ENCODE measurements at places on chromosomes 2 and 18.

DNA sequence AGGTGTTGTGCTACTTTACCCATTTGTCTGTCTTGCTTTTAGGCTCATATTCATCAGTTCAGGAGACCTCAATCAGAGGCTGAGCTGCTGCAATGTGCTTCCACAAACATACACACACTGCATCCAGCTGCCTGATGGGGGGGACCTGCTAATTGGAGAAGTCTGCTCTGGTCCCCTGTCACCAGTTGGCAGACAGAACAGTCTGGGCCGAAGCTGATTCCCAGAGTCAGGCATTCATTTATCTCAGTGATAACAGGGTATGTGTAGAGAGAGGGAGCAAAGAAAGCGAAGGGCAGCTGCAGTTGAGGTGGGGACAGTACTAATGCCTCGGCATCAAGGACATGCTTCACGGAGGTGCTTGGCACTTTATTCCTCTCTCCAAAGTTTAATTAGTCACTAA, 584.3 kb upstream of the PIK3C3 start:
- DNase-seq = no peak

GRCh38 chr2:36507408-36507812, 90.6 kb downstream of the FEZ2 start:
- DNase-seq = peak; percentile 23

DNA sequence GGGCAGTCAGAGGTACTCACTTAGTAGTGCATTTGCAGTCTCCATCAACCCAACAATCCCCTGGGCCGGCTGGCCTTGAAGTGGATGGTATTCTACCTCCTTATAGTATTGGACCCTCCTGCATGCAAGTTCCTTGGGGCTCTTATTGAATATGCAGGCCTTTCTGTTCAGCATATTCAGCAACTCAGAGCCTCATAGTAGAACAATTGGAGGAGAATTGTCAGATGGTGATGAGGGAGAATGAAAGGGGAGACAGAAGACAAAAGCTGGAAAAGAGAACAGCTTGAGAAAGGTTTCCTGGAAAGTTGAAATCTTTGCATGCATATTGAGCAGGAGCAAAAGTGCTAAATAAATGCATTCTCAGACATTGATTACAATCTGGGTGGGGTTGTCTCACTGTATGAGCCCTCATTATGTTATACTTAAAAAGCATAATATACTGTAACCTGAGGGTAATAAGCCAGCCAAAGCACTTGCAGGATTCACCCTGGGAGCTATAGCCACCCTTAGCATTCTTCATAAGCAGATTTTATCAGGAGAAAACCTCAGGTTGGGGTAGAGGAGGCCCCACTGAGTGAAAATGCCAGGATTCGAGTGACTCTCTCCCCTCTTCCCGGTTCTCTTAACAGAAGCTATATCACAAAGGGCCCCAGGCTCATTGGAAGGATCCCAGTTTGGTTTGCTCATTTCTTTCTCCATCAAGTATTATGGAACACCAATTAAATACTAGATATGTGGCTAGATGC, 178.1 kb downstream of the MSH2 start:
- DNase-seq = no peak

GRCh38 chr2:36672199-36672598, 24.3 kb upstream of the VIT start:
- no peak for DNase-seq

GRCh38 chr2:197296835-197297234, 13.7 kb downstream of the ANKRD44 start:
- no peak for DNase-seq

- no peak for DNase-seq
Measured at GRCh38 chr18:74113711-74114110, 33.9 kb downstream of the FBXO15 start.

DNA sequence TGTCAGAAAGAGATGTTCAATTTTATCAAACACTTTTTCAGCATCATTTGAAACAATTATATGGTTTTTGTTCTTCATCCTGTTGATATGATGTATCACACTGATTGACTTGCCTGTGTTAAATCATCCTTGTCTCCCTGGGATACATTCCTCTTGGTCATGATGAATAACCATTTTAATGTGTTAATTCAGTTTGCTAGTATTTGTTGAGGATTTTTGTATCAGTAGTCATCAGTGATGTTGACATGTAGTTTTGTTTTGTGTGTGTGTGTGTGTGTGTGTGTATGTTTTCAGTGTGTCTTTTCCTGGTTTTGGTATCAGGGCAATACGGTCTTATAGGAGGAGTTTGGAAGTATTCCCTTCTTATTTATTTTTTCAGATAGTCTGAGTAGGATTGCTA, 325.4 kb downstream of the ZNF804A start:
- DNase-seq = no peak

- no peak for DNase-seq
Measured at GRCh38 chr2:6452702-6453481, 412.8 kb downstream of the CMPK2 start.

GRCh38 chr2:128745946-128746345, 427.3 kb upstream of the HS6ST1 start:
- no peak for DNase-seq

- DNase-seq = no peak
Measured at GRCh38 chr2:10665833-10666232, 23.9 kb downstream of the NOL10 start.

DNA sequence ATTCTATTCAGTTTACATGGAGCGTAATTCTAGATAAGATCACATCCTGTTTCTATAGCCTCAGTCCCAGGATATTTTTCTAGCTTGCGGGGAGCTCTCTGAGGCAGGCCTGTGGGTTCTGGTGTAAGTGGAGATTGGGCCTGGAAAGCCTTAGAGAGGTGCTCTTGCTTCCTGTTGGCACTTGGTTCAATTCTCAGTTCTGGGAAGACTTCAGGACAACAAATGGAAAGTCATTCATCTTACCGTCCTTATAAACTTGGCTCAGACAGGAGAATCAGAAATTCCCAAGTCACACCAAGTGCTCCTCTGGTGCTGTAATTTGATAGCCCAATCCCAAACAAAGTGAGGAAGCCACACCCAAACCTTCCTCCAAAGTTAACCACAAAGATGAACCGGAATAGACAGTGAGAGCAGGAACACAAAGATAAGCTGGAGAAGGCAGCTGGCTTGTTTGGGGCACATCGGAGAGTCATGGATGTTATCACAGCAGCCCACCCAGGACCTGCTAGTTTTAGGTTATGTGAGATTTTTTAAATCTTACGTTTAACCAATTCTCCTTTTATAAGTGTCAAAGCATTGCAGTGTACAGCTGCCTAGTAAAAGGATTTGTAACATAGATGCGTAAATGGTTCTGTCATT, 144.3 kb upstream of the MAP3K20 start:
- DNase-seq = no peak

DNA sequence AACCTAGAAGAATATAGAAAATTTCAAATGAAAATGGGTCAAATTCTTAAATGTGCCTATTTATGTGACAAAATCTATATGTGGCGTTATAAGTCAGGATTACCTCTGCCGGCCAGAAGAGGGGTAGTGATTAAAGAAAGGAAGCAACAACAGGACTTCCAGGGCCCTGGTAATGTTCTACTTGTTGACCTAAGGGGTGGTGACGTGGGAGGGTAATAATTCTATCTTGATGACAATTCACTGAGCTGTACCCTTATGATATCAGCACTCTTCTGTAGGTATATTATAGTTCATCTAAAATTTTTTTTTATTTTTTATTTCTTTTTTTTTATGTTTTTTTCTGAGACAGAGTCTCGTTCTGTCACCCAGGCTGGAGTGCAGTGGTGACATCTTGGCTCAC, 87.9 kb downstream of the STRN start:
- DNase-seq = no peak

- DNase-seq = no peak
Measured at GRCh38 chr2:65061910-65062339, 5.7 kb downstream of the CEP68 start.

- DNase-seq = no peak
Measured at GRCh38 chr2:219243291-219243761, 1.9 kb downstream of the GLB1L start.

GRCh38 chr18:75276818-75277609, 66.4 kb downstream of the TSHZ1 start:
- DNase-seq = no peak

GRCh38 chr2:9228088-9228751, 21.6 kb downstream of the ASAP2 start:
- DNase-seq = no peak

GRCh38 chr2:158996378-158996993, 28.0 kb downstream of the TANC1 start:
- DNase-seq = no peak

DNA sequence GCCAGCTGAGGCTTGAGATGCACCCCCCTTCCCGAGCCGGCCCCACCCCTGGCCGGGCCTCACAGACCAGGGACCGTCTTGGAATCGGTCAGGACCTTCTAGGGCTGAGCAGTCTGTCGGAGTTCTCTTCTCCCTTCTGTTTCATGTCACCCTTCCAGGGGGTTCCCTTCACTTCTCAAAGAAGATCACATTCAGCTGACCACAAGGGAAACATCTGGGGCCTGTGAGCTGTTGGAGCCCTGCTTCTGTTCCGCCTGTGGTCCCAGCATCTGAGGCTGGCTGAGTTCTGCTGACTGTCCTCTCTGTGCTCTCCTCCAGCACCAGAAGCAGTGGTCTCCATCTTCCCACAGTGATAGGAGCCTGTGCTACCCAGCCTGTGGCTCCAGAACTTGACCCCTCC, 106.5 kb downstream of the SEPTIN10 start:
- no peak for DNase-seq

DNA sequence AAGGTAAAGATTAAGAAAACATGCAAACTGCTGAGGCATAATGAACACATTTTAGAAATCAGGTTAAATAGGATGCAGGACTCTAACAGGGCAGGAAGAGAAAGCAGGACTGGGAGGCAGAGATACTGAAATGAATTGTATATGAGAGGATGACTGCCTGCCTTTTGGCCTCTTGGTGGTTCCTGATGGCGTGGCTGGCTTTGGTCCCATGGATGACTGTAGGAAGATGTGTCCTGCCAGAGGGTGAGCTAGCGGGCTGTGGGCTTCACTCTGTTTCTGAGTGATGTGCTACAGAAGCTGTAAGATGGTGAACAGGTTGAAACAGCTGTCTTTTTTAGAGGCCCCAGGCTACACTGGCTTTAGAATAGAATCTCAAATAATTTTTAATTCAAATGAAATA, 517.0 kb downstream of the SLC4A3 start:
- no peak for DNase-seq

GRCh38 chr2:43186679-43187374, 39.6 kb downstream of the ZFP36L2 start:
- DNase-seq = no peak

DNA sequence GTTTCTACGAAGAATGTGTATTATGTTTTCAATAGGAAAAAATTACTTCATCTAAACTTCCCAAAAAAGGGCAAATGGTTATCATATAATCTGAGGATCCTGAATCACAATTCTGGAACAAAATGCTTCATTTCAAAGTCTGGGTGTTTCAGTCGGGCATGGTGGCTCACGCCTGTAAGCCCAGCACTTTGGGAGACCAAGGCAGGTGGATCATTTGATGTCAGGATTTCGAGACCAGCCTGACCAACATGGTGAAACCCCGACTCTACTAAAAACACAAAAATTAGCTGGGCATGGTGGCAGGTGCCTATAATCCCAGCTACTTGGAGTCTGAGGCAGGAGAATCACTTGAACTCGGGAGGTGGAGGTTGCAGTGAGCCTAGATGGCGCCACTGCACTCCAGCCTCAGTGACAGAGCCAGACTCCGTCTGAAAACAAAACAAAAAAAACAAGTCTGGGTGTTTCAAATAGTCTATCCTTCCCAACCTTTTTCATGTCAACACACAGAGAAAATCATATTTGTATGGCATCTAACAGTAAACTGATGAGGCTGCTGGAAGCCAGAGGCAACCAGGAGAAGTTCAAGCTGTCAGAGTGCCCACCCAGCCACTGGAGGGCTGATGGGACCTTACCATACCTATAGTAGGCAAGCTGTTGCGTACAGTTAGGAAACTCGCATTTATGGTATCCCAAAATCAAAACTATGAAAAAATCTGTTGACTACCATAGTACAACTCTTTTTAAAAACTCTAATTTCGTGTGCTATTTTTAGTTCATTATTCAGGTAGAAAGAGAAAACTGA, 14.6 kb downstream of the NBAS start:
- no peak for DNase-seq

GRCh38 chr2:127382831-127383230, 4.9 kb downstream of the MAP3K2 start:
- no peak for DNase-seq

GRCh38 chr2:50650403-50650810, 381.5 kb downstream of the NRXN1 start:
- no peak for DNase-seq

- no peak for DNase-seq
Measured at GRCh38 chr18:58863539-58864145, 1.0 kb upstream of the ZNF532 start.

- no peak for DNase-seq
Measured at GRCh38 chr18:37508207-37508606, 57.4 kb downstream of the CELF4 start.

- no peak for DNase-seq
Measured at GRCh38 chr2:155169317-155169716, 470.8 kb downstream of the KCNJ3 start.

DNA sequence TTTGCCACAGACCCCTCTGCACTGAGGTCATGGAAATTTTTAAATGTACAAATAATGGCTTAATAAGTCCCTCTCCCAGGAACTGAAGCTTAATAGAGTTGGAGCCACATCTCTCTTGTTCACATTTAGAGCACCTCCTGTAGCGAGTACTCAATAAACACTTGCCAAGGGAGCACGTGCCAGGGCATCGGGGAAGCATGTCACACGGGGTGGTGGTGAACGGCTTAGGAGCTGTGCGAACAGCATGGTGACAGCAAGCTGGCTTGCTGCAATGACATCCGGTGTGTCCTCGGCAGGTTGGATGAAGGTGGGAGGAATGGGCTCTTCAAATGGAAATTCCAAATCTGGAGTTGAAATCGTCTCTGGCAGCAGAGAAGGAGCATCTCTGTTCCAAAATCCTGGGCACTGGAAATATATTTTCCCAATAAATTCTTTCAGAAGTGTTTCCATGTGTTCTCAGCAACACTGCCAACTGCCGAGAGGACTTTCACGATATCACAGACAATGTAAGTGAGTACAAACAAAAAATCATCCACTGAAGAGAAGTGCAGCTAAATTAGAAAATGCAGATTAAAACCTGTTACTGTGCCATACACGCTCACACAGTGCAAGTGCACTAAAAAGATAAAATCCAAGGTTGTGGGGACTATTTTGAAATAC, 74.1 kb downstream of the GALR1 start:
- no peak for DNase-seq

All from activated T-cell treated with anti-CD3 and anti-CD28 coated beads for 24 hours (primary cell).